ENCODE measurements at places on chromosomes 1 and 21. TPM values are rescaled to one million over a fixed set of nuclear protein-coding genes. Genes with fewer than 3 reads are reported as not detected.

DNA sequence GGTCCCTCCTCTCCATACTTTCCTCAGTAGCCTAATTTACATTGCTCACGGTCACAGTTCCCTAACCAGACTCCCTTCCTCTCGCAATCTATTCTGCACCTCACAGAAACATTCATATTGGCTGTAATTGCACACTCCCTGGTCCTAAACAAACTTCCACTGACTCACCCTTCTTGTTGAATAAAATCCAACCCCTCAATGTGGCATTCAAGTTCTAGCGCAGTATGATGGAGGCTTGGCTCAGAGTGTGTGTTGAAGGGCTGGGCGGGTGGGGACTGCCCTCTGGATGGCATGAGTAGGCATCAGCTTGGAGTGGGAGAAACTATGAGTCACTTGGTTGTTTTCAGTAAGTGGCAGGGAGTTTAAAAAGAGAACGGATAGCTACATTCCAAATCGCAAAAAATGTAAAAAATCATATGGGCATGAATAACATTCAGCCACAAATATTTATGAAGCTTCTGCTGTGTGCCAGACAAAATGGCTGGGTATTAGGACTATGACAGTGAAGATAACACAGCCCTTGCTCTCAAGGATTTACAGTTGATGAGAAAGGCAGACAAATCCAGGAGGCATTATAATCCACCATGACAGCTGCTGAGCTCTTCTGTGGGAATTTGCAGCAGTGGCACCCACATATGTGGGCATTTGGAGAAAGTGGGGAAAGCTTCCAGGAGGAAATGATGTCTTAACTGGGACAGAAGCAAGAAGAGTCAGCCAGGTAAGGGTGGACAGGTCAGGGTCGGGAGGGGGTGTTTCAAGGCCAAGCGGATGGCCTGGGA lies 42.2 kb upstream of the LYST start:
- no peaks in the 10 kb centered on the region for H3K36me3 ChIP-seq
- H3K27ac ChIP-seq: peak overlapping the region; percentile 5
- H3K27me3 ChIP-seq: peaks cover 4% of the 10 kb centered on the region

- H3K36me3 ChIP-seq: peaks cover 9% of the 10 kb centered on the region
- H3K4me1 ChIP-seq: peaks cover 38% of the 10 kb centered on the region
- no peak for DNase-seq
- H3K27ac ChIP-seq: peak overlapping the region; percentile 80
These were observed 1.3 kb upstream of the S100A10 start for GRCh38 chr1:151994956-151995355.

GRCh38 chr1:197776351-197777105 lies 1.2 kb upstream of the DENND1B start:
- H3K36me3 ChIP-seq: peaks cover 9% of the 10 kb centered on the region
- DNase-seq: peak; percentile 81
- H3K4me1 ChIP-seq: peaks cover 56% of the 10 kb centered on the region
- H3K27ac ChIP-seq: peak overlapping the region; percentile 99
- H3K27me3 ChIP-seq: no peaks in the 10 kb centered on the region
- peak overlapping the region; percentile 87 for H3K4me3 ChIP-seq

DNA sequence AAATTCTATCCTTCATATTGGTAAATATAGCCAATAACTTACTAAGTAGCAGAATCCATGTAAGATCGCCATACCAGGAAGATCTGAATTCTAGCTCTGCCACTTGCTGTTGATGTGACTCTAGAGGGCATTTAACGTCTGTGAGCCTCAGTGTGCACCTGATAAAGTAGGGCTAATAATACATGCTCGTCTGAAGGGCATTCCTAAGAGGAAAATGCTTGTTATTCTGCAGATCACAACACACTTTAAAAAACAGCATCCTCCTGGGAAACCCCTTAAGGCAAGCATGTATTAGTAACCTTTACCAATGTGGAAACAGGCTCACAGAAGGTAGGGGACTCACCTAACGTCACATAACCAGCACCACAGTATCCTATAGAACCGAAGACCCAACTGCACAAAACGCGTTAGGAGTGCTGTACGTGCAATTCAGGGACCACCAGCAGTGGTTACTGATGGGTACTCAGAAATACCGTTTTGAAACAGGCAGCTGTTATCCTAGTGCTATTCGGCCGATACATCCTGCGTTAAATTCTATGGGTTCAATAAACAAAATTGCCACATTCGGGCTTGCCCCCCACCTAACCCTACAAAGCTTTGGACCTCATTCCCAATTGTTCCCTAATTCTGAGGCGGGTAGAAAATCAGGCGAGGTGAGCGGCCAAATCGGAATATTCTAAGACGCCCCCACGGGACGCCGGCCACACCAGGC lies 758 bp downstream of the DEPDC1 start:
- peak overlapping the region; percentile 92 for H3K4me3 ChIP-seq
- no peak for DNase-seq
- H3K4me1 ChIP-seq: peaks cover 21% of the 10 kb centered on the region
- peaks cover 31% of the 10 kb centered on the region for H3K27me3 ChIP-seq

DNA sequence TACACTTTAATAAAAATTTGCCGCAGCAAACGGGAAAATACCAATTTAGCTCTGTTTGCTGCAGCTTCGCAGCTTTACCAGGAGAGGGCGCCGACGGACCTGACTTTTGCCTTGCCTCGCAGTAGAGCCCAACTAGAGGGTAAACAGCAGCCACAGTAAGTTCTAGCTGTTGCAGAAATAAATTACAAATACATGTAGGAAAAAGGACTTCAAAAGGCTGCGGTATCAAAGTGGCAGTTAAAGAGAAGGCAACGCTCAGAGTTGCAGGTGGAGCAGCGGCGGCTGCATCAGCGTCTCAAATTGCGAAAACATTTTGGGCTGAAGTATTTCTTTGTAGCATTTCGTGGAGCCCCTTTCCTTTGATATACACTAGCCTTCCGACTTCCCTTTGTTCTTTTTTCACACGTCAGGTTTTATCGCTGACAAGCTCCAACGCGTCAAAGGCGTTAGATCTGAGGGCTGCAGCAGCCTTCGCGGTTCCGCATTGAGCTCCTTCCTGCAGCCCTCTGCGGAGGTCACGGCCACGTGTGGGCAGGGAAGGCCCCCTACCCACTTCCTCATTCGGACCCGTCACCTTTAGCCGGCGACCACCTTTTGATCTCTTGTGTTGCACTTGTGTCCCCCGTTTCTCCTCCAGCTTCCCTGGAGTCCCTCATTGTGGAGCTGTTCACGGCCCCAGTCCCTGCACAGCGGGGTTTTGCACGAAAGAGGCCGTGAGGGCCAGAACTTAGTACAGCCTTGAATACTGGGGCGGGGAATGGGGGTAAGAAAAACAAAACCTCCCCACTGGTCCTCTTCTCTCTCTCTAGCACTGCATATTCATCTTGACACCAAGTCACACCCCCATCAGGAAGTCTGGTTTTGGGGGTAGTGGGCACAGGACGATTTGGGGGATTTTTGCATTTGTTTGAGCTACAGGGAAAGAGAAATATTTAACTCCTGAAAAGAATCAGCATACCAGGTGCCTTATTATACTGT lies 72.8 kb downstream of the S1PR1 start:
- H3K27ac ChIP-seq: peak overlapping the region; percentile 69
- H3K4me3 ChIP-seq: peak overlapping the region; percentile 79
- peaks cover 13% of the 10 kb centered on the region for H3K27me3 ChIP-seq
- DNase-seq: peak; percentile 91
- no peaks in the 10 kb centered on the region for H3K36me3 ChIP-seq

DNA sequence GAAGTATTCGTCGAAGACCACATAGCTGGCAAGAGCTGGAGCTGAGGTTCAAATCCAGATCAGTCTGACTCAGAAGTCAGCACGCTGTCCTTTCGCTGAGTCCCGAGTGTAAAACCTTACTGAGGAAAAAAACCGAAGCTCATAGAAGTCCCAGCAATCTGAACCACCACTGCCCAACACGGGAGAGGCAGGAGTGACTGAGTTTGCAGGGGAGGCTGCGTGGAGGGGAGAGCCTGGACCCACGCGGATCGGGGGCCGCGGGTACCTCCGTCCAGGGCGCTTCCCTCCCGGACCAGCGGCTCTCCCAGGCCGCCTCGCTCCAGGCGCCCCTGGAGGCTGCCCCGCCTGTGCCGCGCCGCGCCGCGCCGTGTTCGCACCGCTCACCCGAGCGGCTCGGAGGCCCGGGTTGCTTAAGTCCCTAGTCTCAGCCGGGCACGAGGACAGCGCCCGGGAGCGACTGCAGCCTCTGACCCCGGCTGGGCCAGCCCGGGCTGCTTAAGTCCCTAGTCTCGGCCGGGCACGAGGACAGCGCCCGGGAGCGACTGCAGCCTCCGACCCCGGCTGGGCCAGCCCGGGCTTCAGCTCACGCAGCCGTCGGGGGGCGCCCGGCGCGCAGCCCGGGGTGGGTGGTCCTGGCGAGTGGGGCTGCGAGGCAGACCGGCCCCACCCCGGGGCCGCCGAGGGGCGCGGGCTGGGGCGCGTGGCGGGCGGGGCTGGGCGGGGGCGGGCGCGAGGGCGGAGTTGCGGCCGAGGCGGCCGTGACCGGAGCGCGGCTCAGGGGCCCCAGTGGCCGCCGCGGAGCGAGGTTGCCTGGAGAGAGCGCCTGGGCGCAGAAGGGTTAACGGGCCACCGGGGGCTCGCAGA lies at the start of gene ADAMTSL4:
TSS of gene ADAMTSL4 (plus strand) at position 777 of the 864 bp plus-strand sequence. CDS start 2,881 bp downstream, outside the sequence.
- DNase-seq: peak; percentile 86
- H3K27ac ChIP-seq: peak within 1 kb of the TSS; percentile 70
- peaks cover 12% of the 10 kb centered on the region for H3K27me3 ChIP-seq
- peaks cover 28% of the 10 kb centered on the region for H3K4me1 ChIP-seq
- H3K4me3 ChIP-seq: peak within 1 kb of the TSS; percentile 78

GRCh38 chr1:227893300-227893948 lies 54.3 kb downstream of the WNT9A start:
- H3K27ac ChIP-seq: no peak overlapping the region
- no peaks in the 10 kb centered on the region for H3K36me3 ChIP-seq
- DNase-seq: no peak
- H3K4me1 ChIP-seq: no peaks in the 10 kb centered on the region
- H3K27me3 ChIP-seq: no peaks in the 10 kb centered on the region
- no peak overlapping the region for H3K4me3 ChIP-seq

GRCh38 chr21:29716753-29717152 lies 223.0 kb downstream of the GRIK1 start:
- H3K27me3 ChIP-seq: no peaks in the 10 kb centered on the region
- no peak for DNase-seq
- no peak overlapping the region for H3K27ac ChIP-seq
- no peaks in the 10 kb centered on the region for H3K4me1 ChIP-seq

- DNase-seq: no peak
- no peak overlapping the region for H3K27ac ChIP-seq
- H3K27me3 ChIP-seq: no peaks in the 10 kb centered on the region
- H3K36me3 ChIP-seq: no peaks in the 10 kb centered on the region
These were observed 252.9 kb downstream of the KCNT2 start for GRCh38 chr1:196355206-196355786.

The C1orf232 gene
- total RNA-seq: not detected

The LORICRIN gene
- not detected for total RNA-seq

DNA sequence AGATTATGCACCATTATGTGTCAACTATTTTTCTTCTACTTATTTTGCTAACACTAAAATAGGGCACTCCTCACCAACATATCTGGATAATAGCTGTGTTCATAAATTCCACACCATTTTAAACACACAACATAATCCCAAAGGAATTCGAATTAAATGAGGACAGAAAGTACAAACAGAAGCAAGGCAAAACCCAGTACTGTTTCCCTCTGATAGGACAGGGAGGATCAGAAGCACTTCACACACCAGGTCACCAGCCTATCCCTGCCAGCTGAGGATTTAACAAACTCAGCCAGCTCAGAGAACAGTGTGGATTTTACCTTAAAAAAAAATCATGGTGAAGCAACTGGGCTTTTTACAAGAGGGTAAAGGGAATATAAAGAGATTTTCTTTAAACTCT lies 20.0 kb downstream of the CRYZ start:
- no peak for DNase-seq
- H3K36me3 ChIP-seq: peaks cover 4% of the 10 kb centered on the region
- no peak overlapping the region for H3K27ac ChIP-seq
- H3K4me1 ChIP-seq: no peaks in the 10 kb centered on the region
- no peak overlapping the region for H3K4me3 ChIP-seq
- H3K27me3 ChIP-seq: no peaks in the 10 kb centered on the region

- H3K27ac ChIP-seq: no peak overlapping the region
- H3K36me3 ChIP-seq: no peaks in the 10 kb centered on the region
- H3K4me3 ChIP-seq: no peak overlapping the region
- H3K4me1 ChIP-seq: no peaks in the 10 kb centered on the region
These were observed 56.0 kb upstream of the GCLM start for GRCh38 chr1:93965256-93965655.

GRCh38 chr1:29602203-29602602 lies 365.9 kb downstream of the PTPRU start:
- DNase-seq: no peak
- no peaks in the 10 kb centered on the region for H3K36me3 ChIP-seq
- H3K27me3 ChIP-seq: peaks cover 10% of the 10 kb centered on the region

GRCh38 chr1:19658186-19658585 lies 6.5 kb upstream of the HTR6 start:
- peaks cover 20% of the 10 kb centered on the region for H3K4me1 ChIP-seq
- H3K4me3 ChIP-seq: no peak overlapping the region
- no peak overlapping the region for H3K27ac ChIP-seq
- peaks cover 10% of the 10 kb centered on the region for H3K27me3 ChIP-seq

GRCh38 chr1:11980676-11980972 lies 380 bp downstream of the MFN2 start:
- peak overlapping the region; percentile 82 for H3K27ac ChIP-seq
- H3K4me3 ChIP-seq: peak overlapping the region; percentile 85
- H3K27me3 ChIP-seq: no peaks in the 10 kb centered on the region
- no peak for DNase-seq

DNA sequence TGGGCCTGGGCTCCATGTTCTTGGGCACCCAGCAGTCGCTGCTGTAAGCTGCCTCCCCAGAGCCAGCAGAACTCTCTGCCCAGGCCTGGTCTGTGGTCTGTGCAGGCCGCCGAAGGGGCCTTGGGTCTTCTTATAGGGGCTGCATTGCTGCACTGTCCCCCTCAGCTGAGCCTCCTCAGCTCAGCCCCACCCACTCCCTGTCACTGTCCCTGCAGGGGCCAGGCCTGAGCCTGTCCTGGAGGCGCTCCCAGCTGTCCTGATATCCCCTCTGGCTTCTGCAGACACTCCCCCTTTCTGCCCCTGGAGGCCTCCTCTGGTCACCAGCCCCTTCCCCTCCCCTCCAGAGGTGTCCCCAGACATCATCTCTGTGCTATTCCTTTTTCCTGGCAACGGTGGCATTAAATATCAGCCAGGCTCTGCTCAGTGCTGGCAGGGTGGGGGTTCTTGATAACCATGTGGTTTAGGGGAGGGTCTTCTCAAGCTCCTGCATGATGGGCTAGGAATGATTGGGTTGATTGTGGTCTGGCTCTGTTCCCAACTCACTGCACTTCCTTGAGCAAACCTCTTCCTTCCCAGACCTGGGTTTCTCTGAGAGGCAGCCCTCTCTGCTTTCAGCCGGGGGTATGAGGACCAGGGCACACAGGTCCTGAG lies 3.7 kb upstream of the FOXO6 start:
- no peaks in the 10 kb centered on the region for H3K36me3 ChIP-seq
- no peak for DNase-seq
- no peak overlapping the region for H3K4me3 ChIP-seq
- H3K4me1 ChIP-seq: no peaks in the 10 kb centered on the region

The C1QB gene
- total RNA-seq: not detected

- DNase-seq: peak; percentile 58
- peaks cover 20% of the 10 kb centered on the region for H3K4me1 ChIP-seq
- no peak overlapping the region for H3K4me3 ChIP-seq
- H3K27ac ChIP-seq: peak overlapping the region; percentile 31
- peaks cover 9% of the 10 kb centered on the region for H3K27me3 ChIP-seq
- no peaks in the 10 kb centered on the region for H3K36me3 ChIP-seq
These were observed 187.0 kb downstream of the TPR start for GRCh38 chr1:186188004-186188539.
